ENCODE measurements at places on chromosomes 2 and 18.

DNA sequence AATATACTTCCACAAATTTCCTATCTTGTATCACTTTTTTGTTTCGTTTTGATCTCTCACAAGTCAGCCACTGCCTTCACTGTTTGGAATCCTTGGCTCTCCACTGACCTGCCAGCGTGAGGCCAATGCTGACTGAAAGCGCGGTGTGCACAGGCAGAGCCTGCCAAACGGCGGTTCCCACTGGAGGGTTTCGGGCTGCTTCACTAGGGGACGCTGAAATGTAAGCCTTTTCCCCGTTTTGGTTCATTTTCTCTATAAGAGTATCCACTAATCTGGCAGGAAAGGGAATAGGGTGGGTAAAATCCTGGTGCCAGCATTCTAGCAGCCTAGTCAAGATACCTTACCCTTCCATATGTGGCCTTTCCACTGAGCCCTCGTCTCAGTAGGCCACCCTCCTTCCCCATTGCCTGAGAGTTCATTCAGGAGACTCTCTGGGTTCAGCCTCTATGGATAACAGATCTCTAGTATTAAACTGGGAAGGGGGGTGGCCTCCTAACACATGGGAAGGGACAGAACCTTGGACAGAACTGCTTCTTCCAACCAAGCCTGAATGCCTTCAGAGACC, 91.5 kb downstream of the DYM start:
- peak; percentile 32 for DNase-seq

DNA sequence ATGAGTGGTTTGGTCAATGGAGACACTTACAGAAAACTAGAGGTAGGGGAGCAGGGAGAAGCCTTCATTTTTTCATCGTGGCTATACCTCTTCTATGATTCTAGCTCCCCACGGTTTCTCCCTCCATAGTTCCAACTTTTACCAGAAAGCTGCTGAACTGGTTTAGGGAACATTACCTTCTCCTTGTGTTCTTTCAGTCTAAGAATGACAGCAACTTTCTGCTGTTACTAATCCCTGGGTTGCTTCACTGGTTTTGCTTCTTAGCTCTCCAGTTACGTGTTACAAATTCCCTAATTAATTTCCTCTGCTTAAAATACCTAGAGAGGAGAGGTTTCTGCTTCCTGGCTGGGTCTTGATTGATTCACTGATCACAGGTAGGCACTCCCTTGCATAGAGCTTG, 499.9 kb downstream of the SLC4A3 start:
- no peak for DNase-seq

DNA sequence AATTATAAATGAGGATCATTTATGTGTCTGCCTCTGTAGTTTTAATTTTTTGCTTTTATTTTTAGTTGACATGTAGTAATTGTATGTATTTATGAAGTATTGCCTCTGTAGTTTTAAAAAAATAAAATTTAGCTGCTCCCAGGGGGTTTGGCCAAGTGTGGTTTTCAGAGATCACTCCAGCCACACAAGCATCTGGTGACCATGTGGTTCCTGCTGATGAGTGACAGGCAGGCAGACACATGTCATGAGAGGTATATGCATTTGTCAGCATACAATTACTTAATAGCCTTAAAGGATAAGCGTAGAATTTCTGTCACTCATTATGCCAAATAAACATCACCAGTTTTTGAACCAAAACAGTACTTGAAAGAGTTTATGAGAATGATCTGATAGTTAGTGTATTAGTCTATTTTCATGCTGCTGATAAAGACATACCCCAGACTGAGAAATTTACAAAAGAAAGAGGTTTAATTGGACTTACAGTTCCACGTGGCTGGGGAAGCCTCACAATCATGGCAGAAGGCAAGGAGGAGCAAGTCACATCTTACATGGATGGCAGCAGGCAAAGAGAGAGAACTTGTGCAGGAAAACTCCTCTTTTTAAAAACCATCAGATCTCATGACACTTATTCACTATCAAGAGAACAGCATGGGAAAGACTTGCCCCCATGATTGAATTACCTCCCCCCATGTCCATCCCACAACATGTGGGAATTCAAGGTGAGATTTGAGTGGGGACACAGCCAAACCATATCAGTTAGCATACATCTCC, 29.6 kb downstream of the MREG start:
- DNase-seq, result no peak

GRCh38 chr18:1047406-1047805, 142.7 kb downstream of the ADCYAP1 start:
- no peak for DNase-seq

- no peak for DNase-seq
These were observed 3.5 kb upstream of the CYS1 start for GRCh38 chr2:10083692-10084211.

Measured in midbrain (tissue), 1 donor.